ENCODE measurements at places on chromosomes 12 and 14.

DNA sequence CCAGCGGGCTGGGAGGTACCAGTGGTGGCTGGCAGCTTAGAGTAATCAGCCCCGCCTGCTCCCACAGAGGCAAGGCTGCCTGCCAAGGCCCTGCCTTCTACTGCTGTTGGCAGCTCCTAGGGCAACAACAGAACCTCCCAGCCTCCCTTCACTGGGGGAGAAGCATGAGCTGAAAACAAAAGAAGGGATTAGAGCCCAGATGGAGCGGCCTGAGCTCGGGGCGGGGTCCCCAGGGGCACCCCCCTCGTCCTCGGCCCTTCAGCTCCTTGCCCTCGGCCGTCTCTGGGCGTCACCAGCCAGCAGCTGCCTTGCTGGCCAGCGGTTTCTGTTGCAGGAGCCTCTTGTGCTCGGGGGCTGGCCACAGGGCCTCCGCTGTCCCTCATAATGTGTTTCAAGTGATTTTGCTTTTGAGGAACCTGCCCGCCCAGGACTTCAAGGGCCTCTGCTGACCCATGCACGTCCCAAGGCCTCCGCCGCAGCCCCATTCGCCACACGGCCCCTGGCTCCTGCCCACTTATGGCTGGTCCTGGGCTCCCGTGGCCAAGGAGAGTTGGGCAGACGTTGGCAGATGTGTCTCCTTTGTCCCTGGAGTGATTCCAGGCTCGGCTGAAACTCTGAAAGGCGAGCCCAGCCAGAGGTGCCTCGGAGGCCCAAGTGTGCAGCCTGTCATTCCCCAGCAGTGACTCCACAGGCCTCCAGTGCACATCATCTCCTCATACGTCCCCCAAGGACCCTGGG lies 49.7 kb downstream of the PSMA6 start:
- DNase-seq = no peak

DNA sequence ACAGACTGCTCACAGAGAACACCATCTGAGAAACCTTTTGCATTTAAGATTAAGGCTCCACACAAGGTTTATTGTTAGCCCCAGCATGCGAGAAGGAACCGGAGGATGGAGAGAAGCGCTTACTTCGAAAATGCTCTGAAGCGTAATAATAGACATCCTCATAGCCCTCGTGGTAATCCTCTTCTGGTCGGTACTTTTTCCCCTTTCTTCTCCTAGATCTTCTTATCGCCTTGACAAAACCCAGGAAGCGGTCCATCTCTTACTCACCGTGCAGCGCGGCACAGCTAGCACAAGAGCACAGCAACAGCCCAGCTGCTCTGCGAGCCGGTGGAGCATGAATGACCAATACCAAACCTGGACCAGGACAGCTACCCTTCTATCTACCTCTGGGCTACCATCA lies 125.1 kb upstream of the GRIP1 start:
- no peak for DNase-seq

DNA sequence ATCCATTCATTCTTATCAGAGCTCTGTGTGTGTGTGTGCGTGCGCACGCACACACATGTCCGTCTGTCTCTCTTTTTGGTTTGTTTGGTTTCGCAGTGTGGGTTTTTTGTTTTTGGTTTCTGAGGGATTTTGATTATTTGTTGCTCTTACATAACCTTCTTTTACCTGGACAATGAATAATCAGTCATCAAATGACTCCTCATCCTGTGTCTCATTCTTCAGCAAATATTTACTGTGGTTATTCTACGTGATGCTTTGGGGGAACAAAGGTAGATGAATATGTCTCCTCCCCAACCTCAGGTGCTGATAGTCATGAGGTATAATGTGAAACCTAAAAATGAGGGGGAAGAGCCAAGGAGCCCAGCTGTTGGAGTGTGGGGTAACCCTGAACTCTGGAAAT lies 92.4 kb downstream of the SAMD4A start:
- DNase-seq = no peak

- no peak for DNase-seq
These were observed 127.1 kb downstream of the CAPZA3 start for GRCh38 chr12:18864900-18865561.

- no peak for DNase-seq
These were observed 27.7 kb downstream of the PKP2 start for GRCh38 chr12:32868885-32869284.
